ENCODE measurements at places on chromosomes 2 and 18.

GRCh38 chr2:44250376-44250775, 24.9 kb upstream of the SLC3A1 start:
- no peak for DNase-seq

GRCh38 chr18:12774982-12775381, 72.1 kb downstream of the PSMG2 start:
- DNase-seq, result no peak

- DNase-seq, result no peak
Observed at GRCh38 chr2:239687441-239687840, 286.6 kb upstream of the HDAC4 start.

DNA sequence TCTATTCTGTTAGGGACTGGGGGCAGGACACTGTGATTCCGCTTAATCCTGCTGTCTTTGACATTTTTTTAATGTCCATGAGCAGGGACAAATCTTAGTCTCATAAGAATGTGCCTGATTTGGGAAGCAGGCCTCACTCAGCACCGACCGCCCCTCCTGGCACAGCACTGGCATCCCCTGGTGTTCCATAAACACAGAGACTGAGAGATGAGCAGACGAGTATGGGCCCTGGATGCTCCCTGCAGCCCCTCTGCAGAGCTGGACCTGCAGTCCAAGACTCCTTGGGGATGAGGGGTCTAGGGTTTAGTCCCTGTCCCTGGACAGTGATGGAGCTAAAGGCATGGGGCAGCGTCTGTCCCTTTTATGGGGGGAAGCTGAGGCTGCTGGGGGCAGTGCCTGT, 81.6 kb downstream of the NDUFA10 start:
- no peak for DNase-seq

- DNase-seq, result no peak
Observed at GRCh38 chr2:100039291-100039980, 103.0 kb downstream of the AFF3 start.

DNA sequence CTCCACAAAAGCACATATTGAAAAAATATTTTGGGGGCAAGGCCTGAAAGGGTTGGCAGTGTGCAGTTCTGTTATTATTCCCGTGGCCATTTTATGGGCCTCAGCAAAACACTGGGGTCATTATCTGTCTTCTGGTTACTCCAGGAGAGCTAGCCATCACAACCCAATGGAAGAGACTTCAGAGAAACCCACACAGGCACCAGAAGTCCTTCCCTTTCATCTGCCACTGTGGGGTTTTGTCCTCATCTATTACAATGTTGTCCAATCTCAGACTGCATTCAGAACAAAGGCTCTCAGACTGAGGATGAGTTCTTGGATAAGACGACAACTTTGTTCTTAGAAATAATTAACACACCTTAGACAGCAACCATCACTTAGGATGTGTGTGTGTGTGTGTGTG, 98.4 kb downstream of the PIEZO2 start:
- DNase-seq, result no peak

DNA sequence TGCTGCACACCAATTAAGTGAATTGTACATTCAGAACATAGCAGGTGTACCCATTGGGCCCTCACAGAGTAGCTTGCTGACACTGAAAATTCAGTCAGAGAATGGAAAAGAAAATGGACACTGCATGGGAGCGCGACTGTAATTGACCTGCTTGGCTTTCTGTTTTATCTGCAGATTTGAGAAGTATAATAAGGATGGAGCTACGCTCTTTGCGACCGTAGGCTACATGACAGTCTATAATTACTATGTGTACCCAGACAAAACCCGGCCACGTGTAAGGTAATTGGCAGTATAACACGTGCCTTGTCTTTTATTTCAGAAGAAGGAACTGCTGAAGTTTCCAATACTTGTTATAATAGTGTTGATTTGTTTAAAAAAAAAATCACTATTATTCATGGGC, 33.5 kb upstream of the METAP1D start:
- no peak for DNase-seq

DNA sequence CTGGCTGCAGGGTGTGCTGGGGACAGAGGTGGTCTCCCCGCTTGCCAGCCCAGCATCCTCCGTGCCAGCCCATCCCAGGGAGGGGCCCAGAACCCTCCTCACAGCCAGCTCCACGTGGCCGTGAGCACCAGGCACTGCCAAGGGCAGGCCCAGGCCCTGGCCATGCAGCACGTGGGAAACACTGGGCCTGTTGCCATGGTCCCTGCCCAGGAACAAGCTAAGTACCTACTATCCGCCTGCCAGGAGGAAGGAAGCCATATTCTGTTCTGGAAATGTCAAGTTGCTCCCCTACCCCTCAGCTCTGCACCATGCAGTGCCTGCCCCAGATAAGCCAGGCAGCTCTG, 250.6 kb downstream of the CYP26B1 start:
- no peak for DNase-seq

DNA sequence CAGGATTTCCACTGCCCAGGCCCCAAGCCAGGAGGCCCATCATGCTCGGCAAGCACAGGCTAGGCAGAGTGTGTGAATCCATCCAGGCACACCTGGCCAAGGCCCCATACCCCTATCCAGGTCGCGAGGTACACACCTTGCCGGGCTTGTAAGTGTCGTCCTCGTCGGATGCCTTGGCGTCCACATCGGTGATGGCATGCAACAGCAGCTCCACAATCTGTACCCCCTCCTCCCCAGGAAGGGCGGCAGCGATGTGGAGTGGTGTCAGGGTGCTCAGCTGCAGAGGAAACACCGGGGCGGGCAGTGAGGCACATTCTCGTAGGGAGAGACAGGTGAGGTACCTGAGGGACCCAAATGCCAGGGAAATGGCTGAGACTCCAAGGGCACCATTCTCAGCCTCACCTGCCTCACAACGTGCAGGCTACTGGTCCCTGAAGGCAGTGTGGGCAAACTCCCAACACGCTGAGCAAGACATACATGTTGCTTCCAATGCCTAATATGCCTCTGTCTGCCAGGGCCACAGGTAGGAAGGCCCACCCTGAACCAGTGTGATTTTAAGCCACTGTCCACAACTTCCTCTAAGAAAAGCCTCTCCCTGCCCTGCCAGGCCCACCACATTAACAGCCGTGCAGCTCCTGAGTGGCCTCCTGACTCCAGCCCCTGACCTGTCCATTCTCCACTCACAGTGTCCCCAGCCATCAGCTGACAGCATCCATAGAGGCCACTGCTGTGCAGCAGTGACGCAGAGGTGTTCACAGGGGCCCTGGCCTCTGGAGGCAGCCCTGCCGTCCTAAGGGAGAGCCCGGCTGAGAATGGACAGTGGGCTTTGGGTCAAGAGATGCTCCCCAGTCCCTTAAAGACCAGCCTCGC, 44.9 kb downstream of the ANKMY1 start:
- DNase-seq, result no peak

DNA sequence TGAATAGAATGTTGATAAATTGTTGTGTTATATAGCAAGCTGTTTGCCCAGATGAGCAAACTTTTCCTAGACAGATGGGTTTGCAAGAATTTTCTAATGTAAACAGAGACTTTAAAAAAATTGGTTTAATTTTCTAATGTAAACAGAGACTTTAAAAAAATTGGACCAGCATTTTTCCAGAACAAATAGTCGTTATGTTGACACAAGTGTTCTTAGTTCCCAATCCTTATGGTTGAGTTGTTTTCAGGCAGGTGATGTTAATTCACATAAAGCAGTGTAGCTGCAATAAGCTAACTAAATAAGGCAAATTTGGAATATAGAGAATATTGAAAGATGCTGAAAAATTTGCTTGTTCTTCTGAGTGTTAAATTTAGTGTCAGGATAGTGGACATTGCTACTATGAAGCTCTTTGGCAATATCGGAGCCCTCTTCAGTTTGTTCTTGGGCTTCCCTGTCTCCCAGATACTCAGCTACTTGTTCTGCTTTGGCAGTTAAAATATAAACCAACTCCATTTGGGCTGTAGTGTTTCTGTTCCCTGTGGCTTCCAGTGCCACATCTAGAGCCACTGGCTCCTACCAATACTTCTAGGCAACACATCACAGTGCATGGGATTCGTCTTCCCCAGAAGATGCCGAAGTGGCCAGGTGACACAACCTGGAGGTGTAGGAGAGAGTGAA, 105.7 kb downstream of the DYNAP start:
- no peak for DNase-seq

DNA sequence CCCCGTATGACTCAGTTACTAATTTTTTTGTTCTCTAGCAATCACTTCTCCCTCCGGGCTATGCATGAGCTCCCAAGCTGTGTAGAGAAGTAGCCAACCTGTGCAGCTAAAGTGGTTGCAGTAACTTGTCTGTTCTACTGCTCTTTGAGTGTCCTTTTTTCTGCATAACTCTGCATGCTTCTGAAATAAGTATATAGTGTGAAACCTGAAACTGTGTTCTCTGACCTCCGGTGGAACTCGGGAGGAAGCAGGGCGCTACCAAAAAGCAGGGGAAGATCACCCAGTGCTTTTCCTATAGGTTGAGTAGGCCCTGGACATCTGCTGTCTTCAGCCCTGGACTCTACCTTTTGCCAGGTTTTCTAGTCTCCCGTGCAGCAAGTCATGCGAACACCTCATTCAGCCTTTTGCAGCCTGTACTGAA, 47.8 kb downstream of the PHLPP1 start:
- peak; percentile 78 for DNase-seq

DNA sequence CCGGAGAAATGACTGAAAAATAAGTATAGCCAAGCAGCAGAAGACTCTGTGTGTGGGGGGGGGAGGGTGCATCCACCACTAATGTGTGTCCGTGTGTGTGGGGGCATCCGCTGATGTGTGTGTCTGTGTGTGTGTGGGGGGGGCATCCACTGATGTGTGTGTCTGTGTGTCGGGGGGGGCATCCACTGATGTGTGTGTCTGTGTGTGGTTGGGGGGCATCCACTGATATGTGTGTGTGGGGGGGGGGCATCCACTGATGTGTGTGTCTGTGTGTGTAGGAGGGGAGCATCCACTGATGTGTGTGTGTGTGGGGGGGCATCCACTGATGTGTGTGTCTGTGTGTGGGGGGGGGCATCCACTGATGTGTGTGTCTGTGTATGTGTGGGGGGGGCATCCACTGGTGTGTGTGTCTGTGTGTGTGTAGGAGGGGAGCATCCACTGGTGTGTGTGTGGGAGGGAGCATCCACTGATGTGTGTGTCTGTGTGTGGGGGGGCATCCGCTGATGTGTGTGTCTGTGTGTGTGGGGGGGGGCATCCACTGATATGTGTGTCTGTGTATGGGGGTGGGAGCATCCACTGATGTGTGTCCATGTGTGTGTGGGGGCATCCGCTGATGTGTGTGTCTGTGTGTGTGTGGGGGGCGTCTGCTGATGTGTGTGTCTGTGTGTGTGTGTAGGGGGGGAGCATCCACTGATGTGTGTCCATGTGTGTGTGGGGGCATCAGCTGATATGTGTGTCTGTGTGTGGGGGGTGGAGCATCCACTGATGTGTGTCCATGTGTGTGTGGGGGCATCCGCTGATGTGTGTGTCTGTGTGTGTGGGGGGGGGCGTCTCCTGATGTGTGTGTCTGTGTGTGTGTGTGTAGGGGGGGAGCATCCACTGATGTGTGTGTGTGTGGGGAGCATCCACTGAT, 125.0 kb downstream of the NFATC1 start:
- no peak for DNase-seq

GRCh38 chr2:225894236-225894980, 494.9 kb downstream of the NYAP2 start:
- DNase-seq, result peak; percentile 46

DNA sequence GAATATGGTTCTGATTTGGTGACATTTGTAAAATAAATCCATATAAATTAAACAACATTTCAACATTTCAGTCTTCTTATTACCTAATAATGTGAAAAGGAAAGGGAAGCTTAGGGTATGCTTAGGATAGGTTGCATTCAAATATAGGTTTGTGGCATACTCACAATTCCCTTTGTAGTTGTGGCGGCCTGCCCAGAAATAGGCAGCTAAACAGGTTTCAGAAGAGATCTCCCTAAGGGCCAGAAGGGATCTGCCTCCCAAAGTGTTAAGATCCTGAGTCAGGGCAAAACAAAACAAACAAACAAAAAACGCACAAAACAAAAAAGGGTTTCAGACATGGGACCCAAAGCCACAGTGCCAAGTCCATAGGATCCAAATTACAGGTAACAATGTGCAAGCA, 41.4 kb upstream of the TCF7L1 start:
- no peak for DNase-seq

- no peak for DNase-seq
Observed at GRCh38 chr2:85430752-85431569, 12.4 kb downstream of the SH2D6 start.

GRCh38 chr2:95056461-95057459, 31.3 kb downstream of the MAL start:
- peak; percentile 17 for DNase-seq

- DNase-seq, result peak; percentile 21
Observed at GRCh38 chr18:46343931-46344372, 239.8 kb downstream of the HAUS1 start.

DNA sequence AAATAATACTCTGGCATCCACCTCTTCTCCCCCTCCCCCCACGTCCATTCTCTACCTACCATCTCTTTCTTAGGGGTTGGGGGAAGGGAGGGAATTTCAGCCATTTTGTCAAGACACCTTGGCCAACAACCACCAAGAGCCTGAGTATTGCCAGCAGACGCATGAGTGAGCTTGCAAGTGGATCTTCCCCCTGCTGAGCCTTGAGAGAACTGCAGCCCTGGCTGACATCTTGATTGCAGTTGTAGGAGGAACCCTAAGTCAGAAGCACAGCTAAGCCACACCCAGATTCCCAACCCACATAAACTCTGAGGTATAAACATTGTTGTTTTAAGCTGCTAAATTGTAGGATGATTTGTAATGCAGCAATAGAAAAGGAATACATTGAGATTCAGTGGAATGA, 165.6 kb downstream of the TMEFF2 start:
- DNase-seq, result peak; percentile 21

DNA sequence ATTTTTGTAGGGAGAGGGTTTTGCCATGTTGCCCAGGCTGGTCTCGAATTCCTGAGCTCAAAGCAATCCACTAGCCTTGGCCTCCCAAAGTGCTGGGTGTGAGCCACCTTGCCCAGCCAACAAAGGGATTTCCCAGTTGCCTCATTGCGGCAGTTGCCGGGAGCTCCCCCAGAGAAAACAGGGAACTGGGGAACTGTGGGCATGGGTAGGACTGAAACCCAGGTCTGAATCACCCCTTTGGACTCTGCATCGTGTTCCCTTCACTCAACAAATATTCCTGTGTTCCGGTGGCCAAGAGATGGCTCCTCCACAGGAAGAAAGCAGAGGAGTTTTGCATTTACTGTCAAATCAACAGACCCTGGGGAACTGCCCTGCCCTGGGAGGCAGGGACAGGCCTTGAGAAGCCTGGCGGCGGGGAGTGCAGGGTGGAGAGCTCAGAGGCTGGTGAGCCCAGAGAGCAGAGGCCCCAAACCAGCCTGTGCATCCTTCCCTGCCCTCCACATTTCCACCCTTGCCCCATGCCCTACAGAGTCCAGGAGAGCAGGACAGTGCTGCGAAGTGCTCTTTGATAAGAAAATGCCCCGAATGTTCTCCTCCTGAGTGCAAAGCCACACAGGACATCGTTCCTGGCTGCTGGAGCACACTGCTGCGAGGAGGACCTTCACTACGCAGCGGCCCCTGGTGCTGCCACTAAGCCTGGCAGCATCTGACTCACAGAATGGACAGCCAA, 24.9 kb downstream of the MYO7B start:
- peak; percentile 14 for DNase-seq

GRCh38 chr2:70367722-70368323, 66.0 kb upstream of the FAM136A start:
- DNase-seq, result peak; percentile 50

- peak; percentile 35 for DNase-seq
Observed at GRCh38 chr2:219119422-219120043, 41.1 kb downstream of the NHEJ1 start.
